ENCODE measurements at places on chromosomes 4 and X. TPM values are rescaled to one million over a fixed set of nuclear protein-coding genes. Genes with fewer than 3 reads are reported as not detected.

CENPVL2 gene
- not detected for total RNA-seq

ADH1C gene
- 6.8 TPM for total RNA-seq

DNA sequence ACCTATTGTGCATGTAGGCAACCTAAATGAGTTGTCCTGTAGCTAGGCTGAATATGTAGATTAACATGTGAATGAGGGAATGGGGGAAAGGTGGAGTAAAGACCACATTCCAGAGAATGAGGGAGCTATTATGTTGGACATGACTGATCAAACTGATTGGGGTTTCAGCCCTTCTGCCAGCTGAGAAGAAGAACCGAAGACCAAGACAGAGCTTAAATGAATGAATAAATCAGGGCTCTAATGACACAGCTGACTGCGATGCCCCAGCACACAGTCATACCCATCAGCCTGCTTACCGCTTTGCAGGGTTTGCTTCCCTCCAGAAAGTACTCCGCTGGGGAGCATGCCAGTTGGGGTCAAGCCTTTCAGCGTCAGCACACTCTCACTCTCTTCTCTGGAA, 315.4 kb downstream of the PPP3CA start:
- no peak overlapping the region for H3K4me3 ChIP-seq
- H3K27me3 ChIP-seq = no peaks in the 10 kb centered on the region
- H3K36me3 ChIP-seq = peaks cover 6% of the 10 kb centered on the region
- H3K4me1 ChIP-seq = no peaks in the 10 kb centered on the region
- H3K27ac ChIP-seq = no peak overlapping the region

AMOT gene
- 14.7 TPM for total RNA-seq

EDNRA gene
- total RNA-seq = 28.3 TPM

GRCh38 chrX:13985697-13986435, 43.8 kb downstream of the GEMIN8 start:
- H3K27ac ChIP-seq = no peak overlapping the region
- H3K36me3 ChIP-seq = no peaks in the 10 kb centered on the region
- H3K4me1 ChIP-seq = no peaks in the 10 kb centered on the region
- no peaks in the 10 kb centered on the region for H3K27me3 ChIP-seq
- no peak overlapping the region for H3K4me3 ChIP-seq

DNA sequence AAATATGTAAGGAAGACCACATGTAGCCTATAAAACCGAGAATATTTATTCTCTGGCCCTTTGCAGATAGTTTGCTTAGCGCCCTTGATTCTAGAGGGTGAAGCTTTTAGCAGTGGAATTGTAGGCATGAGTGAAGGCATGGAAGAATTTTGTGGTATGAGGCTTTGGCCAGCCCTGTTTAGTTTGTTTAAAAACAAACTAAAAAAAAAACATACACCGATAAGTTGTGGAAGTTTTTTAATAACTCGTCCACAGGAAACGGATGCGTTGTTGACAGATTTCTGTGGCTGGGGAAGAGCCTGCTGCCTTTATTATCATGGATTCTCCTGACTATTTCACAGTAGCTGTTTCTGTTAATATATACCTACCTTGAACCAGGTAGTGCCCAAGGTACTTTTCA, 194.7 kb upstream of the LNX1 start:
- no peak for DNase-seq
- no peaks in the 10 kb centered on the region for H3K27me3 ChIP-seq
- H3K36me3 ChIP-seq = no peaks in the 10 kb centered on the region
- H3K4me1 ChIP-seq = no peaks in the 10 kb centered on the region

- H3K4me1 ChIP-seq = no peaks in the 10 kb centered on the region
- no peak for DNase-seq
- no peak overlapping the region for H3K4me3 ChIP-seq
- H3K27me3 ChIP-seq = no peaks in the 10 kb centered on the region
Observed at GRCh38 chr4:170157670-170158069, 67.9 kb upstream of the AADAT start.

GRCh38 chrX:19176901-19177630, 54.8 kb upstream of the ADGRG2 start:
- no peak for DNase-seq
- no peaks in the 10 kb centered on the region for H3K36me3 ChIP-seq
- no peak overlapping the region for H3K27ac ChIP-seq
- no peak overlapping the region for H3K4me3 ChIP-seq

All from upper lobe of right lung (tissue), 1 donor.